ENCODE measurements at places on chromosomes 3 and 15. TPM values are rescaled to one million over a fixed set of nuclear protein-coding genes. Genes with fewer than 3 reads are reported as not detected.

DNA sequence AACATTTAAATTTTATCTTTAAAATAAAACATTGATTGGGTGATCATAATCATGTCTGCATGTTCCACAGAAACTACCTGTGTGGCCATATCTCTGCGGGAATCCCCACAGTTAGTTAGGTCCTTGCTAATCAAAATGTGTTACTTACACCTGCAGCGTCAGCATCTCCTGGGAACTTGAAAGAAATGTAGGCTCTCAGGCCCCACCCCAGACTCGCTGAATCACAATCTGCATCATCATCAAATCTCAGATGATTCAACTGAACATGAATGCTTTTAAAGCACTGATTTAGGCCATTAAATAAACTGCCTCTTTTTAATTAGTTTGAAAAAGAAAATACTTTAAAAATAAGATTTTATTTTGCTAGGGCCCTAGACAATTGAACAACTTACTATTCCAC, 577.8 kb downstream of the PYDC2 start:
- no peak for DNase-seq

FANCD2OS gene
- total RNA-seq: not detected

GRCh38 chr15:89015412-89016097, 72.7 kb upstream of the ABHD2 start:
- no peak for DNase-seq

- DNase-seq: no peak
These were observed 156.7 kb downstream of the TMCO5A start for GRCh38 chr15:38091078-38091645.

GRCh38 chr3:63202529-63202928, 75.6 kb upstream of the SYNPR start:
- DNase-seq: no peak
